ENCODE measurements at places on chromosomes 2 and 18. TPM values are rescaled to one million over a fixed set of nuclear protein-coding genes. Genes with fewer than 3 reads are reported as not detected.

Gene PLGLB2
- total RNA-seq: not detected

- DNase-seq: no peak
These were observed 11.1 kb downstream of the ACVR2A start for GRCh38 chr2:147855977-147856376.

GRCh38 chr2:37550190-37550589 is 121.3 kb downstream of the CDC42EP3 start:
- no peak for DNase-seq

- DNase-seq: peak; percentile 76
These were observed 31.1 kb upstream of the ACTR3 start for GRCh38 chr2:113858764-113859163.

- DNase-seq: no peak
These were observed 373.5 kb upstream of the CHST9 start for GRCh38 chr18:27558388-27559155.

- DNase-seq: no peak
These were observed 630.5 kb downstream of the CBLN2 start for GRCh38 chr18:71913641-71914040.

DNA sequence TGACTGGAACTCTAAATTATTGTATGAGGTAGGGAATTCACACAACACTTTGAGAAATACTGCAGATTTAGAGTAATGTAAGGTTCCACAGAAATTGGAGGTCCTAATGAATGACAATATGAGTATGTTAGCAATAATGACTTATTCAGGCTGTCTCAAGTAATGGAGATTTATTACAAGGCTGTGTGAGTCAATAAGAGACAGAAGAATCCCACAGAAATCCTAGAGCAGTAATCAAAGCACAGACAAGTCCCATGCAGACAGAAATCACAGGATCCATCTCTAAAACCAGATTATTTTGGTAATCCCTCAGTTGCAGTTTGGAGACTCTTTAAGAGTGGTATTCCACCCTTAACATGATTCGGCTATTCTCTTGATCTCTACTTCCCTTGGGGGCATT is 83.6 kb downstream of the FAM161A start:
- DNase-seq: no peak

GRCh38 chr2:76667821-76668271 is 854.3 kb downstream of the LRRTM4 start:
- no peak for DNase-seq

GRCh38 chr2:156540706-156541105 is 104.5 kb downstream of the GPD2 start:
- DNase-seq: no peak

DNA sequence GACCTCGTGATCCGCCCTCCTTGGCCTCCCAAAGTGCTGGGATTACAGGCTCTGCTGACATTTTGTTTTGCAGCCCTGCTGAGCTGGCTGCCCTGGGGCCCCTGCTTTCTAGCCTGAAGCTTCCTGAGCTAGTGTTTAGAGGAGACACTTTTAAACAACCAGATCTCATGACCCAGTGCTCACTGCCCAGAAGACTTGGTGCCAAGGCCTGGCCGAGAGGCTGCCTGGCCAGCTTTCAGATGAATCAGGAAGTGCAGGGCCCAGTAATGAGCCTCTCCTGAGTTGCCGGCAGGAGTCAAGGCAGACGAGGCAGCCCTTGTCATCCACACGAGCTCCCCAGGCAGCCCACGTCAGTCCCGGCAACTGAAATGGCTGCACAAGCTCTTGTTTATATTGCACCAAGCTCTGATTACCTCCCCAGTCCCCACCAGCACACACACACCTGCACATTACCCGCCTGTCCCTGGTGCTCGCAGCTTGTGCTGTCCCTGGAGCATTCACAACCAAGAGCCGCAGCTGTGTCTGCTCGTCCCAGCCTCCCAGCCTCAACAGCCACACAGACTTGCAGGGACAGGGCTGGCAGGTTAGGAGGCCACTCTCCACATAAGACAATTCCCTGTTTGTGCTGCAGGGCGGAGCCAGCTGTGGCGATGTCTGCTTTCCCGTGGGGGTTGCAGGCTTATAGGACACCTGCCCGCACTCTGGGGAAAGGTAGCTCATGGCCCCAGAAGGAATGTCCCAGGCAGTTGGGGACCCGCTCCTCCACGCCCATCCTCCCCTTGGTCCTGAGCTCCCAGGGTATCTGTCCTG is 331.2 kb upstream of the MYT1L start:
- no peak for DNase-seq

Gene LINC00305
- total RNA-seq: not detected

DNA sequence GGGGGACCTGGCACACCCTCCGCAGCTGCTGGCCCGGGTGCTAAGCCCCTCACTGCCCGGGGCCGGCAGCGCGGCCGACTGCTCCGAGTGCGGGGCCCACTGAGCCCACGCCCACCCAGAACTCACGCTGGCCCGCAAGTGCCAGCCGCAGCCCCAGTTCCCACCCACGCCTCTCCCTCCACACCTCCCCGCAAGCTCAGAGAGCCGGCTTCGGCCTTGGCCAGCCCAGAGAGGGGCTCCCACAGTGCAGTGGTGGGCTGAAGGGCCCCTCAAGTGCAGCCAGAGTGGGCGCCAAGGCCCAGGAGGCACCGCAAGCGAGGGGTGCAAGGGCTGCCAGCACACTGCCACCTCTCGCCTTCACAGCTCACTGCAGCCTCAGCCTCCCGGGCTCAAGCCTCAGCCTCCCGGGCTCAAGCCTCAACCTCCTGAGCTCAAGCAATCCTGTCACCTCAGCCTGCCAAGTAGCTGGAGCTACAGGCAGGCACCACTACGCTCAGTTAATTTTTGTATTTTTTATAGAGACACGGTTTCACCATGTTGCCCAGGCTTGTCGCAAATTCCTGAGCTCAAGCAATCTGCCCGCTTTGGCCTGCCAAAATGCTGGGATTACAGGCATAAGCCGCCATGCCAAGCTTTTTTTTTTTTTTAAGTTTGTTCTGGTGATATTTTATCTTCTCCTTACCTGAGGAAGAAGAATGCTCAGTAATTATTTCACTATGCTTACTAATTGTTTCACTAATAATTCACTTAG is 71.7 kb upstream of the CDCA7 start:
- DNase-seq: no peak

Gene TCF7L1
- total RNA-seq: 0.68 TPM

Gene SATB2
- total RNA-seq: 4.9 TPM

GRCh38 chr2:62461707-62462106 is 44.3 kb downstream of the TMEM17 start:
- no peak for DNase-seq

Gene ANKRD30BL
- total RNA-seq: not detected

DNA sequence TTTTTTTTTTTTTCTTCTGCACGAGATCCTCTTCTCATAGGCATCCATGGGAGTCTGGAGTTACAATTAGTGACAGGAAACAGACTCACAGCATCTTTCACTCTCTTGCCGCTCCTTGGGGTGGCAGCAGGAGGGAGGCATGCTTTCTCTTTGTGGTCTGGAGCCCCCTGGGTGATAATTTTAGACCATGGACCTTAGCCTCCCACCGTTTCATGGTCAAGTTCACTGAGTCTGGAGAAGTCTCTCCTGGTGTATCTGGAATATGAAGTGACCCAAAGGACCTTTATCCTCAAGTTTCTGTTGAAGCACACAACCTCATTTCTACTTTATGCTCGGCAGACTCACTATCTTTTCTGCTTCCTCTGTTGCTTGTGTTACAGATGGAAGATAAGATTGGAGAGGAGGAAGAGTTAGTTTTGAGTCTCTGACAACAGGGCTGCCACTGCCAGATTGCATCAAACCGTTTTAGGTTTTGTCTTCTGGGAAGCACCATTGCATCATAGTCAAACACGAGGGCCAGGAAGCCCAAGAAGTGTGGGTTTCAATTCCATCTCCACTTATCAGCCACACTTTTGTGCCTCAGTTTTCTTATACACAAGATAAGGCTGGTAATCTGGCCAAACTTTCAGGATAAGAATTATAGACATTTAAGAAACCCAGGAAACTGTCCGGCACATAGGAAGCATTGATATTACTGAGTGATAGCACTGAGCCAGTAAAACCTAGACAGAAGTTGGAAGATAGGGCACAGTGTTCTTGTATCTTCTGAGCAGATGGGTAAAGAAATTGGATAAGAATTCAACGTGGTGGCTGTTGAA is 62.3 kb downstream of the ADCYAP1 start:
- DNase-seq: no peak

Gene REG3A
- total RNA-seq: not detected

Measured in SJSA1 (cell line).